ENCODE measurements at places on chromosomes 13 and 19.
A peak's percentile ranks its signal among the peaks of the same experiment; 100 is the strongest.

DNA sequence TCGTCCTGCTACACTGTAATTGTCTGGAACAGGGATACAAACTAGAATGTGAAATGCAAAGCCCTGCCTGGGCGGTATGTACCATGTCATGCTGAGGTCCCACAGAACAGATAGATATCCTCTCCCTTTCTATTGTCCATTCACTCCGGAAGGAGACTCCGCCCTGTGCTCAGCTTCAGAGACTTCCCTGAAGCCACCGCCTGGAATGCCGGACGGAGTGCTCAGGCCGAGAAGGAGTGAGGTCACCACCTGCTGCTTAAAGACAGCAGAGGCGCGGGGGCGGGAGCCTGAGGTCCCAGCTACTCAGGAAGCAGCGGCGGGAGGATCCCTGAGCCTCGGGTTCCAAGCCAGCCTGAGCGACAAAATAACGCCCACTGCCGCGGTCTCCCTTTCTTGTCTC lies 890 bp upstream of the ZNF611 start:
- no peak for DNase-seq

DNA sequence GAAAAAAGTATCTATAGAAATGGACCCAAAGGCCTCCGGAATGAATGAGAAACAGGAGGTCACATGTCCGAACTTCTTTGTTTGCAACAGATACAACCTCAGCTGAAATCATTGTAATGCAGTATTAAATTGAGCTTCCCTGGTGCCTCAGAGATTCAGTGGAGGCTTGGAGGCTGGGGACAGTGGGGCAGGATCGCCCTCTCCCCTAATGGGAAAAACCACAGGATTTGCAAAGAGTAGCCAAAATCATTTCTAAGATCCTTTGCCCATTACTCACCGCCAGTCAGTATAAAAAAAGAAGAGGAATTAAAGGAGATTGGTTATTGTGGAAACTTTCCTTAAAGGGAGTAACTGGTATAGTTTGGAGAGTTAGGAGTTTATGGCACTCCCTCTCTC lies 30.4 kb upstream of the IRS2 start:
- no peak for DNase-seq

DNA sequence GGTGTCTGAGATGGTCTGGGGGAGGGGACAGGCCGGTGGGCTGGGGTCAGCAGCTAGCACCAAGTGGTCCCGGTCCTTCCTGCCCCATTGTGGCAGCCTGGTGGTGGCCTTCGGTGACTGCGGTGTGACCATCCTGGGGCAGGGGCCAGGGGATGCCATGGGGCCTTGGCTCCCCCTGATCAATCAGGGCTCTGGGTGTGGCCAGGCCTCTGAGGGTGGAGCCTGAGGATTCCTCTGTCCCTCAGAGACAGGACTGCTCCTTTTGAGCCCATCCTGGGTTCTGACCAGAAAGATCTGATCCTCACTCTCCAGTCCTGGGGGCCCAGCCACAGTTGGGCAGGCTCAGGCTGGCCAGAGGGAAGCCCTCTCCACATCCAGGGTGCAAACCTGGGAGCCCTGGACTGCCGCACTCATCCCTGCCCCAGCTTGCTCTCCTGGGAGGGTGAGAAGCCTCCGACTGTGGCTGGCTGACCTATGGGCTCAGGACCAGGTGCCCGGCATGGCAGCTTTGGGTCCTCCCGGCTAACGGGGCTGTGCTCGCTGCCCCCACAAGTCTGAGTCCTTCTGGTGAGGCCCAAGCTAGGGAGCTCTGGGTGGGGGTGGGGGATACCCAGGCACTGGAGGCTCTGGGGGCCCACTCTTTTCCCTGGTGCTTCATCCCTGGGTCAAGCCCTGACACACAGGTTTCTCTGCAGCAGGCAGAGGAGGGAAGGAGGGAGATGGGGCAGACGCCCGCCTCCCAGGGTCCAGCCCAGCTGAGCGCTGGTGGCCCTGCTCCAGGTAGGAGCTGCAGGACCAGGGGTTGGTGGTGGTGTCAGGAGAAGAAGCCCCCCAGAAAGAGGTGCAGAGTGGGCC lies 59.5 kb downstream of the IER2 start:
- no peak for DNase-seq

DNA sequence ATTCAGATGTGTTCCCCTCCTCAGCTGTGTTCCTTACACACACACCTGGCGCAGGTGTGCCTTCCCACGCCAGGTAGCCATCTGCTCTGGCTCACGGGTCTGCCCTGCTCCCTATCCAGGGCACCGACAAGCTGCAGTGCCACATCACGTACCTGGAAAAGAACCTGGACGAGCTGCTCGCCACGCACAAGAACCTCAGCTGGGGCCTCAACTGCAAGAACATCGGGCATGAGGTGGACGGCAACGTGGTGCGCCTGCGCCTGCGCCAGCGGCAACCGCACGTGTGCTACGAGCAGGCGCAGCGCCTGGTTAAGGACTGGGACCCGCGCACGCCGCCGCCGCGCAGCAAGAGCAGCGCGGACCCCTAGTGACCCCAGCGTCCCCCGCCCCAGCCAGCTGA lies 26.5 kb upstream of the CASP14 start:
- no peak for DNase-seq

- DNase-seq: no peak
These were observed 80.6 kb upstream of the ZNF98 start for GRCh38 chr19:22502766-22503165.

DNA sequence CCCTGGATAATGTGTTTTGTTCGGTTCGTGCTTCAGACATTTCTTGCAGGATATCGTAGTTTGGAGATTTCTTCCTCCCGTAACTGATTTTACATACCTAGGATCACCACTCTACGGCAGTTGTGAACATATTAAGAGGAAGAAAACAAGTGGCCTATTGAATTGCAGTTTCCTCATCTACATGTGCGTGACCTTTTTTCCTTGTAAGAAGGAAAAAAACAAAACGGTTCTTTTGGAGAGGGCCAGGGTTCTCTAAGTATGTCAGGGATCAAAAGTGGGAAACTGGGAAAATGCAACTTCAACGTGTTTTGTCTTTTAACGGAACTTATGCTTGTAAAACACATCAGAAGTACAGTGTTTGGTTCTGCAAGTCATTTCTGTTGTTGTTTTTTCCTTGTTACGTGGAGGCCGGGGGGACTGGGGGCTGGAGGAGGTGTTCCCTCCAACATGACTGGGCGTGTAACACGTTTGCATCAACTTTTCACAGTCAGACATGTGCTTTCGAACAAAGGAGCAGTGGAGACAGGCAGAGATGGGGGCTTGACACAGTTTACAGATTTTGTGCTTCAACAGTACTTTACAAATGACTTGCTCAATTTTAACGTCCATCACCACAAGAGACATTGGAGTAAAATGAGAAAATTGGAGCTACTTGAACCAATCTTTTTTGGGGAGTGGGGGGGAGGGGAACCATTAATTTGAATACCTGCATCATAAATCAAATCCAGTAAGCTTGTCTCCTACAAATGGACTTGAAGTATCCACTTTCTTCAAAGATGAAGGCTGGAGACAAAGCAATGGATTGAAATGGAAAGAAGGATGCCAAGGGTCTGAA lies 3.8 kb downstream of the ZC3H4 start:
- DNase-seq: peak; percentile 93

- DNase-seq: no peak
These were observed 92.8 kb downstream of the EPSTI1 start for GRCh38 chr13:42899266-42899665.
